ENCODE measurements at places on chromosomes 6 and 20.

DNA sequence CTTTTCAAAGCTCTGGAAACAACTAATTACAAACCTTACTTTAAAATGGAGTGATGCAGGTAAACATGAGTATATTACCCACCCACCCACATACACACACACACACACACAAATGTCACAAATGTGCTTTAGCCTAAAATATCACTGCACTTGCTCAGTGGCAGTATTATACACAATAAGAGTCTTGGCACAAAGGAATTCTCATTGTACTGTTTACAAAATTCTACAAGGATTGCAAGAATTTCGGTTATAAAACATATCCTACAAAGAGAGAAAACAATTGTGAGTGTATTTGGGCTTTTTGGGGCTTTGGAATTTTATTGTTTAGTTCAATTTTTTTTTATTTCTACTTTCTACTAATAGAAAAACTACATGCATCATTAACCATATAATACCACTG is 113.2 kb upstream of the BEND6 start:
- DNase-seq, result no peak

DNA sequence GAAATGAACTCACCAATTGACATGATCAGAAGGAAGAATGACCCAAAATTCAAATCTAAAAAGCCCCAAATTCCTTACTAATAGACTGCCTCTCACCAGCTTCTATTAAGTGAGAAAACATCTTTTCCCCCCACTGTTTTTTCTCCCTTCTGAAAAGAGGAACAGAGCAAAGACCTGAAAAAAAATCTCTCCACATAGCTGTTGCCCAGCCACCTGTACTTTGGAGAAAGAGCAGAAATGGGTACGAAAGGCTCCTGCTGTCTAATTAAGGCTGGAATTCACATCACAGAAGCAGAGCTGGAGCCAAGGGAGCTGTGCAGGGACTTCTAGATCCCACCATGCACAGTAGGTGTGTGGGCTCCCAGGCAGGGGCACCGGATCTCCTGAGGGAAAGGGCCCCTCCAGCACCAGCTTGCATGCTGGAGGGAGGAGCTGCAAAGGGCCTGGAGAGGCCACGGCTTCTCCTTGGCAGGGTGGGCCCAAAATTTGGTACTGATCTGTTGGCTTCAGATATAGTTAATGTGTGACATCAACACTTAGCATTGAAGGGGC is 73.2 kb upstream of the DUSP22 start:
- no peak for DNase-seq

DNA sequence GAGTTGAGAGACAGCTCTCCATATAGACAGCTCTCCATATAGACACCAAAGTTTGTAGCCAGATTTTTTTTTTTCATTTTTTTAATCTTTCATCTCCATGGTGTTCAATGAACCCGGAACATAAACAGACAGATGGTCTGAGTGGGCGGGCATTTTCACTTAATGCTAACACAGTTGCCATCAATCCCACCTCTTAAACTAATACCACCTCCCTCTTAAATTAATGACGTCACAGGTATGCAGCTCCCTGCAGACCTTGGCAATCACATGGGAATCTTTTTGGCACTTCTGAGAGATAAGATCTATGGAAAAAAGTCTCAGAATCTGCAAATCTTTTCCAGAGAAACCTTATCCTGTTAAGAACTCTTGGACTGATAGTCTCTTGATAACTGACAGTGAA is 43.2 kb downstream of the PFDN4 start:
- no peak for DNase-seq

- DNase-seq, result no peak
These were observed 55.7 kb downstream of the RALY start for GRCh38 chr20:34049389-34049788.

DNA sequence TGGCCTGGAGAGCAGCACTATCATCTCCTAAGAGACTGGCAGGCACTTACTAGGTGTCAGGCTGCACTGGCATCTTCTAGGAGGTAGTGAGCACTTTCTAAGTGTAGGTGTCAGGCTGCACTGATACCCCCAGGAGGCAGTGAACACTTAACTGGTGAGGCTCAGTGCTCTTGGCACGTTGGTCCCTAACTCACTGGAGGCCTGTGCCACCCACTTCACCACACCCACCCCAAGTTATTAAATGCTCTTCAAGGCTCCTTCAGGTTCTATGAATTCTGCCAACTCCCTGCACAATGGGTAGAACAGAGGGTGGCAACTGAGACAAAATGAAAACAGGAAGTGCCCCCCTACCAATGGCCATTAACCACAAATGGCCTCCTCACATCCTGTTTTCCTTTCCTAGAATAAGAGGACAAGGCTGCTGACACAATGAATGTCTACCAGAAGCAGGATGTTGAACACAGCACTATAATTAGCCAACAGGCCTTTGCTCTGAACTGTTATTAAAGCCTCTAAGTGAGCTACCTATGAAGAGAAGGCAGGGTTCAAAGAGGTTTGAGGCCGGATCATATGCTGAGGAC is 29.4 kb downstream of the NCOA5 start:
- DNase-seq, result no peak

DNA sequence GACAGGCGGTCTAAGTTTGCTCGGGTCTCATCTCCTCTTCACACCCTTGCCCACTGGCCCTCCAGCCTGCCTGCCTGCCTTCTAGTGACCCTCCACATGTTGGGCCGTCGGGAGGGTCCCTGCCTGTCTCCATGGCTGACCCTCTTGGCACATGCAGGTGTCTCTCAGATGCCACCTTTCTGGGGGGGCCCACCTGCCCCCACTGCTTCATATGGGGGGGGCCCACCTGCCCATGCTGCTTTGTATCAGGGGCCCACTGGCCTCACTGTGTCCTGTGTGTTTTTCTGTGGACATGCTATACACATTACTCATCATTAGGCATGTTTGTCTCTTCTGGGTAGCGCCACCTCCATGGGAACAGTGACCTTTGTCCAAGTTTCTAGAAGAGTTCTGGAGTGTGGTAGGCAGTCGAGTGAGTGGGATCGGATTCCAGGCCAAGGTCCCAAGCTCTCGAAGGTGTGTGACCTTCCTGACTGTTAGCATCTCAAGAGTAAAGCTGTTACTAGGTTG is 40.4 kb upstream of the KIF25 start:
- DNase-seq, result no peak

- no peak for DNase-seq
These were observed 26.0 kb downstream of the SLC2A10 start for GRCh38 chr20:46735436-46735835.

- DNase-seq, result no peak
These were observed 121.4 kb upstream of the RREB1 start for GRCh38 chr6:6986344-6986743.

GRCh38 chr6:164208371-164208770 is 793.9 kb downstream of the QKI start:
- no peak for DNase-seq

GRCh38 chr6:109453594-109454495 is 1.7 kb downstream of the MICAL1 start:
- no peak for DNase-seq

- DNase-seq, result no peak
These were observed 131.5 kb downstream of the INSM1 start for GRCh38 chr20:20499439-20499838.

- no peak for DNase-seq
These were observed 10.7 kb downstream of the SOD2 start for GRCh38 chr6:159682295-159682694.

DNA sequence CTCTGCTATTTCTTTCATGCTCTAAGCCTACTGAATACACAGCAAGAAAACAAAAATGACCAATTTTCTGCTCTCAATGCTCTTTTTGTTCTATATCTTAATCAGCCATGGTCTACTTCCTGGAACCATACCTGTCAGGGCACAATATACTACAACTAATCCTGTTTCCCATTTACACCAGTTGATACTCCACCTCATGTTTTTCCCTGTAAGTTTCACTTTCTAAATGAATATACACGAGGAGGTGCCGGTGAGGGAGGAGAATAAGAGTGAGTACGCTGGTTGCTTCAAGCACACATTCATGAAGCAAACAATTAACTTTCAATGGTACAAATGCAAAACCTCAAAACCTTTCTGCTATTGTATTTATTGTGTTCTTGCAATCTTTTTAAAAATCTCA is 443.1 kb upstream of the ID4 start:
- DNase-seq, result no peak

GRCh38 chr6:82959385-82959941 is 106.2 kb downstream of the UBE3D start:
- DNase-seq, result no peak

- no peak for DNase-seq
These were observed 86.6 kb downstream of the CD40 start for GRCh38 chr20:46204594-46205186.

DNA sequence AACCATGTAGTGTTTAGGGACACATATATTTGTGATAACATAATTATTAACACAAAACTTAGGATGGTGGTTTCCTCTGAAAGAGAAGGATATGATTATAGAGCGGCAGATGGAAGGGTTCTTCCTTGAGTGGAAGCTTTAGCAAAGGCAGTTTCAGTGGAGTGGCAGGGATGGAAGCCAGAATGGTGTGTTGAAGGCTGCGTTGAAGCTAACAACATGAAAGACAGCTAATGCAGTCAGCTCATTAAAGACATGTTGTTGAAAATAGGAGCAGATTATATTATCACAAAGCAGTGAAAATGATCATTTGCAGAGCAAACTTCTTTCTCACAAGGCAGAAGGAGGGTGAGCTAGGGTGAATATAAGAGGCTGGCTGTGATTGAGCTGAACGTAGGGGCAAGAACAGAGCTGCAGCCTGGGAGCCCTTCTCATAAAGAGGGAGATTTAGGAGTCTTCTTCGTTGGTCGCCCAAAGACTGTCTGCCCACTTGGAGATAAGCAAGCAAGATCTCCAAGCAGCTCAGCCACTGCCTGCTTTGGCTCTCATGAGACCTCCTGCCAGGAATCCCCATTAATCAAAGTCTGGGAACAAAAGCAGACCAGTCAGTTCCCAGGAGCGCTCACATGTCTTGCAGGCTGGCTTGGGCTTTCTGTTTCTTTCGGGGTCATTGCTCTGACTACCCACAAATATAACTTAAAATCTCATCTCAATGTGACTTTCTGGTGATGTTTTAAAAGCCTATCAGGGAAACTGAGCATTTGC is 2.6 kb upstream of the ANKRD6 start:
- no peak for DNase-seq

DNA sequence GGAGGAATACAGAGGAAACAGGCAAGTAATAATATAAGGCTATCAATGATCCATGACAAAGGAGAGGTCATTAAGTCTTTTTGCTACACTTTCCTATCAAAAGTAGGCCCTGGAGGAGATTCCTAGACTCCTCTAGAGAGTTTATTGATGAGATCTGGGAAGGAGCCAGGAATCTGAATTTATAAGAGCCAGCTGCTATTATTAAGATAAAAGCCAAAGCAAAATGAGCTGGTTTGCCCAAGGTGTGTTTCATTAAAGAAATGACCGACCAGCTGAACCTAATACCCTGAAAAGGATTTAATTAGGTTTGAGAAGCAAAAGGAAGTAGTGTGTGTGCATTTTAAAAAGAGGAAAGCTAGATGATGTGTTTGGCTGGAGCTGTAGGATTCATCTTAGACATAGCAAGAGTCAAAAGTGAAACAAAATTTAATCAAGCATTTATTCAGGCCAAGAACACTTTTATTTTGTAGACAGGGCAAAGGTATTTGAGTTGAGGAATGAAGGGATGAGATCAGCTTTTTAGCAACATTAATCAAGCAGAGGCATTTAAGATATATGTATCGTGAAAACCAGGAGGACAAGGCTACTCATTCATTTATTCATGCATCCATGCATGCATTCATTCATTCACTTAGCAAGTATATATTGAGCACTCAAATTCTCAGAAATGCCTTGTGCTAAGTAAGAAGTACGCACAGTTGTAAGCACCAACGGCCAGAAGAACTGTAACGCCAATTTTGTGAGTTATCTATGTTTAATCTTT is 43.5 kb upstream of the SCAF8 start:
- no peak for DNase-seq

- no peak for DNase-seq
These were observed 564.4 kb downstream of the HAO1 start for GRCh38 chr20:7375905-7376304.

- DNase-seq, result no peak
These were observed 168.9 kb downstream of the FRK start for GRCh38 chr6:115891750-115892149.

DNA sequence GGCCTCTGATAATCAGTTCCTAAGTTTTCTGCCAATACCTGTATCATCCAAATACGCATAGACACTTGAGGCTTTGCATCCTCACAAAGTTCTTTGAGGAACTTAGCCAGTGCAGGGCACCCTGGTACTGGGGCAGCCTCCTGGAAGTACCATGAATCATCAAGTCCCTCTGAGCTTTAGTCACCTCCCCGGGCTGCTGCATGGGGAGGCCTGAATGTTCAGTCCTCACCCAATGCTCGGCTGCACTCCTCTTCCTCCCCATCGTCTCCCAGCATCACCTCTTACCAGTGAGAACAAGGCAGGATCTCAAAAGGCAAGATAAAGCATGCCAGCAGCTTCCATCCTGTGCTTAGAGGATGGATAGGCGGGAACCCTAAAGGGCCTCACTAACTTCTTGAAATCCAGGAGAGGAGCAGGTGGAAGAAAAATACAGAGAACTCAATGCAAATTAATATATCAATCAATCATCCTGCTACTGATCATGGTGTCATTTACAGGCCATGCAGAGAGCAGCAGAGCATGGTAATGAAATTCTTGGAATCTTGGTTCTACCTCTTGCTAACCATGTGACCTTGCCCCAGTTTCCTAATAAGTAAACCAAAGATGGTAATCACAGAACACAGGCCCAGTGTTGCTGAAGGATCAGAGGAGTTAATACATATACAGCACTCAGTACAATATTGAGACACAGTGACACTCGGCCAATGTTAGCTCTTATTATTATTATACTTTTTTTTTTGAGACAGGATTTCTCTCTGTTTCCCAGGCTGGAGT is 4.7 kb upstream of the CCN6 start:
- no peak for DNase-seq

DNA sequence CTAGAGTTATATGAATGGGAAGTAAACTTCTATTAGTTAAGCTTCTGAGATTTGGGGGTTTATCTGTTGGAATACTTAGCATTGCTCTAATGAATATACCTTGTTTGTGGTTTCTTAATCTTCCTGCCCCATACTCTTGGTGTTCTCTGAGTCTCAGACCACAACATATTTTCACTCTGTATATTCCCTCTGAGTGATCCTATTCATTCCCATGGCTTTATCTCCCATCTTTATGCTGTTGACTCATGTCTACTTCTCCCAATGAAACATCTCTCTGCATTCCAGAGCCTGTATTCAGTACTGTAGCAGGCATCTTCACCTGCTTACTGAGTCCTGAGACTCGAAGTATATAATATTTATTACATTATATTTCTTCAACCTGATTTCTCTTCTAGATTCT is 283.7 kb upstream of the MAP3K7 start:
- no peak for DNase-seq
